Activated CD4-positive, alpha-beta T cell treated with anti-CD3 and anti-CD28 coated beads, Interleukin-2, amount 10 ng/mL, durations not matched to agents 7 days and 5 days (primary cell): ENCODE measurements at places on chromosomes 16 and 17. TPM values are rescaled to one million over a fixed set of nuclear protein-coding genes. Genes with fewer than 3 reads are reported as not detected.

GRCh38 chr17:69335058-69335457 lies 8.1 kb upstream of the ABCA5 start:
- no peak overlapping the region for H3K4me3 ChIP-seq
- peaks cover 17% of the 10 kb centered on the region for H3K27me3 ChIP-seq
- peaks cover 7% of the 10 kb centered on the region for H3K4me1 ChIP-seq
- no peaks in the 10 kb centered on the region for H3K36me3 ChIP-seq
- H3K27ac ChIP-seq = no peak overlapping the region

DNA sequence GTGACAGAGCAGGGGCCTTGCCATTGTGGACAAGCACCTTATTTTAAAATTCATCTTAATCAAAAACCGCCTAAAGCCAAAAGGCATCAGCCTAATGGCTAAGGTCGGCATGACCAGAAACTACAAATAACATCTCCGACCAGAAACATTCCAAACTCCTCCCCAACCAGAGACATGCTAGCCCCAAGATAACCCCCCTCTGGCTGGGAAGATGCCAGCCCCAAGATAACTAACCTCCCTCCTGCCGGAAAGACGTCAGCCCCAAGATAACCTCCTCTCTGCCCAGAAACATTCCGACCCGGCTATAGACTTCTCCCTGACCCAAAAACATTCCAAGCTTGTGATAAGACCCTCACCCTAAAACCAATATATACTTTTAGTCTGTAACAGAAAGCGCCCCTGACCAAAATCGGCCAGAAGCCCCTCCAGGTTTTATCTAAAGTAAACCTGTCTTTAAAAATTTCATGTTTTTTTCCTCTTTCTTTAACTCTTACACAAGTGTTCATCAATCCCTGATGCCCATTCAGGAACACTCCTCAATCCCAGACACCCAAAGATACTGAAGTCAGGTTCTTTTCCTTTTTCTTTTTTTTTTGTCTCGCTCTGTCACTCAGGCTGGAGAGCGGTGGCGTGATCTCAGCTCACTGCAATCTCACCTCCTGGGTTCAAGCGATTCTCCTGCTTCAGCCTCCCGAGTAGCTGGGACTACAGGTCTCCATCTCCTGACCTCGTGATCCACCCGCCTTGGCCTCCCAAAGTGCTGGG lies 32.7 kb downstream of the TLE7 start:
- DNase-seq = no peak
- no peak overlapping the region for H3K27ac ChIP-seq
- H3K36me3 ChIP-seq = no peaks in the 10 kb centered on the region
- peaks cover 19% of the 10 kb centered on the region for H3K4me1 ChIP-seq

GNG13 gene
- total RNA-seq = not detected

DNA sequence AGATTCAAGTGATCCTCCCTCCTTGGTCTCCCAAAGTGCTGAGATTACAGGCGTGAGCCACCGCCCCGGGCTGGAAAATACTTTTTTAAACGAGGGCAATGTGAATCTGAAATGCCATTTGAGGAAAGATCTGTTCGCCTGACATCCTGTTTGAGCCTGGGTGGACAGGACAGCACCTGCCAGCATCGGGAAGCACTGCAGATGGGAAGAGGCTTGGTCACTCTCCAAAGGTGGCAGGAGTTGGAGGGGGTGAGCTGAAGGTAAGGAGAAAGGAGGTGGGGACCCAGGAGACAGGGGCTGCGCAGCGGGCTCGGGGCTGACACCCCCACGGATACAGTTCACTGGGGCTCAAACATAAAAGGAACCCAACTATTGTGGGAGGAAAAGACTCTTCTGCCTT lies 3.9 kb upstream of the BIRC5 start:
- peaks cover 5% of the 10 kb centered on the region for H3K36me3 ChIP-seq
- no peaks in the 10 kb centered on the region for H3K27me3 ChIP-seq
- peaks cover 8% of the 10 kb centered on the region for H3K4me1 ChIP-seq
- DNase-seq = no peak

ASPHD1 gene
- not detected for total RNA-seq

- DNase-seq = no peak
- H3K27ac ChIP-seq = no peak overlapping the region
- no peak overlapping the region for H3K4me3 ChIP-seq
- H3K36me3 ChIP-seq = no peaks in the 10 kb centered on the region
These were observed 13.8 kb upstream of the SP2 start for GRCh38 chr17:47882247-47882646.

ITGA3 gene
- total RNA-seq = 5.8 TPM

DNA sequence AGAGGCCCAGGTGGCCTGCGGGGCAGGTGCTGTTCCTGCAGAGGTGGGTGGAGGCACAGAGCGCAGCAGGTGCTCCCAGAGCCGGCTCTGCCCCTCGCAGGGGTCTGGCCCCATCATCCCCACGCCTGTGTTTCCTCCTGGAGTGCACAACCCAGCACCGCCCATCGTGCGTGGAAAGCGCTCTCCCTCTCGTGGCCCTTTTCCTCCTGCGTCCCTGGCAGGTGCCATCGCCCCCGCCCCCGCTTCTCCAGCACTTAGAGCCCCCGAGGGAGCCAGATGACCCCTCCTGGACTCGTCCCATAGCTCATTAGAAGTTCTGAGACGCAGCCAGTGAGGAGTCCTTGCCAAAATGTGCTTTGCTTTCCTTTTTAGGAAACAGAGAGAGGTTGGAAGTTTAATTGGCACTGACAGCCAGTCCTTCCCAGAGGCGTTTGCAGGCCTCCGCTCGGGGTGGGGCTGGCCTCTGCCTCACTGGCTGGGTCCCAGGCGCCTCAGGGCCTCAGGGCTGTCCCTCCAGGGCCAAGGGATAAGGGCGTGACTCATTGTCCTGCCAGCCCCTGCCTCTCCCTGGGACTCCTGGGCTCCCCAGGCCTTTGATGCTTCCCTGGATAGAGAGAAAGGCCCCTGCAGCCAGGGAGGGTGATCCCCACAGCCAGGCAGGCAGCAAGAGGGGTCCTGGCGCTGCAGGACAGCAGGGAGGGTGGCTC lies 32.2 kb upstream of the CHMP6 start:
- no peak for DNase-seq
- no peak overlapping the region for H3K4me3 ChIP-seq
- peaks cover 2% of the 10 kb centered on the region for H3K36me3 ChIP-seq
- no peaks in the 10 kb centered on the region for H3K27me3 ChIP-seq
- no peak overlapping the region for H3K27ac ChIP-seq

DNA sequence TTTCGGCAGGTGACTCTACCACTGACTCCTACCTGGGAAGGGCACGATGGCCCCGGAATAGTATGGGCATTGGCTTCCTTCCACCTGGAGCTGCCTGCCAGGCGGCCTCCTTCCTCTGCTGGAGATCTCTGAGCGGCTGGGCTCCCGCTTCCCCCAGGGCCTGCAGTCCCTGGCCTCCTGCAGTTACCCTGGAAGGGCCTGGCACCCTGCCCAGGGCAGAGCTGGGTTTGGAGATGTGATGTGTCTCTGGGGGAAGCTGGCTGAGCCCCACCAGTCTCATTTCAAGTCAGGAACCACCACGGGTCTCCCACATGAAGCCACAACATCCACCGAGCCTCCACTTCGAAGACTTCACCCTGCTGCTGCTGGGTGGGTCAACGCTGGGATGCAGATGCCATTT lies 97.9 kb downstream of the IRF8 start:
- H3K4me3 ChIP-seq = no peak overlapping the region
- H3K27me3 ChIP-seq = no peaks in the 10 kb centered on the region
- H3K27ac ChIP-seq = no peak overlapping the region
- no peak for DNase-seq

PPY gene
- total RNA-seq = not detected

DNA sequence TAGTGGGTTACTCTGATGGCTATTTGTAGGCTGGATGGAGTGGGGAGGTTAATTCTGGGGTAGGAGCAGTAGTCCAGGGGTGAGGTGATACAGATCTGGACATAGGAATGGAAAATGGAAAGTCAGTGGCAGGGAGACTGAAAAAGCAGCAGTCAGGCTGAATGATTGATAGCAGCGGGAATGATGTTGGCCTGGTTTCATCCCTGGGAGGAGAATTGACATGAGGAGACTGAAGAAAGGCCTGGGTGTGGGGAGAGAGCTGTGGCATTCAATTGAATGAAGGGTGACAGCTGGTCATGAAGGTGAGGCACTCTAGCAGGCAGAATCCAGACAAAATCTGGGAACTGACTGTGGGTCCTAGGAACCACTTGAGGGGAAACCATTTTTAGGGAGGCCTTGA lies 34.7 kb upstream of the CLEC18A start:
- DNase-seq = no peak
- H3K36me3 ChIP-seq = peaks cover 13% of the 10 kb centered on the region
- H3K27ac ChIP-seq = no peak overlapping the region
- no peak overlapping the region for H3K4me3 ChIP-seq
- H3K27me3 ChIP-seq = no peaks in the 10 kb centered on the region

PLD6 gene
- 11.8 TPM for total RNA-seq
